Body of pancreas (tissue), 4 donors: ENCODE measurements at places on chromosomes 16 and 17.

DNA sequence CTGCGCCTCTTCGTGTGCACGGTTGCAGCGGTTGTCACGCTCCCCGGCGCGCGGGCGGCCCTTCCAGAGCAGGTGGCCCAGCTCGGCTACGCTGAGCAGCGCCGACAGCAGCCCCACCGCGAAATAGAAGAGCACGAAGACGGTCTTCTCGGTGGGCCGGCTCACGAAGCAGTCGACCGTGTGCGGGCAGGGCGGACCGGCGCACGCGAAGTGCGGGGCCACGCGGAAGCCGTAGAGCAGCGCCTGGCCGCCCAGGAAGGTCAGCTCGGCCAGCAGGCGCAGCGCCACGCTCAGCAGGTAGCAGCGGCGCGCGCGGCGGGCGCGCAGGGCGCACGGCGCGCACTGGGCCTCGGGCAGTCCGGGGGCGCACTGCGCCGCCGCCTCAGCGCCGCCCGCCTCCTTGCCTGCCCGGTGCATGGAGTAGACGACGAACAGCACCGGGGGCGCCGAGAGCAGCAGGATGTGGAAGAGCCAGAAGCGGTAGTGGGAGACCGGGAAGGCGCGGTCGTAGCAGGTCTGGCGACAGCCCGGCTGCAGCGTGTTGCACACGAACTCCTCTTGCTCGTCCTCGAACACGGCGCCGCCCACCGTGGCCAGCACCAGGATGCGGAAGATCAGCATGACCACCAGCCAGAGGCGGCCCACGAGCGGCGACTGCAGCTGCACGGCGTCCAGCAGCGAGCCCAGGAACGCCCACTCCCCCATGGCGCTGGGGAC, 1.3 kb downstream of the GJD3 start:
- DNase-seq, result no peak

- DNase-seq, result no peak
Observed at GRCh38 chr17:81550285-81550684, 1.9 kb downstream of the FAAP100 start.

- DNase-seq, result no peak
Observed at GRCh38 chr16:23786964-23787561, 32.2 kb downstream of the CHP2 start.

- DNase-seq, result no peak
Observed at GRCh38 chr16:27820646-27821345, 242.7 kb downstream of the GSG1L start.

- DNase-seq, result peak; percentile 85
Observed at GRCh38 chr17:19338031-19338990, 24.2 kb downstream of the B9D1 start.

GRCh38 chr17:5226940-5227878, 7.5 kb downstream of the SCIMP start:
- DNase-seq, result no peak

- DNase-seq, result peak; percentile 24
Observed at GRCh38 chr16:84308120-84308519, 13.4 kb downstream of the WFDC1 start.

DNA sequence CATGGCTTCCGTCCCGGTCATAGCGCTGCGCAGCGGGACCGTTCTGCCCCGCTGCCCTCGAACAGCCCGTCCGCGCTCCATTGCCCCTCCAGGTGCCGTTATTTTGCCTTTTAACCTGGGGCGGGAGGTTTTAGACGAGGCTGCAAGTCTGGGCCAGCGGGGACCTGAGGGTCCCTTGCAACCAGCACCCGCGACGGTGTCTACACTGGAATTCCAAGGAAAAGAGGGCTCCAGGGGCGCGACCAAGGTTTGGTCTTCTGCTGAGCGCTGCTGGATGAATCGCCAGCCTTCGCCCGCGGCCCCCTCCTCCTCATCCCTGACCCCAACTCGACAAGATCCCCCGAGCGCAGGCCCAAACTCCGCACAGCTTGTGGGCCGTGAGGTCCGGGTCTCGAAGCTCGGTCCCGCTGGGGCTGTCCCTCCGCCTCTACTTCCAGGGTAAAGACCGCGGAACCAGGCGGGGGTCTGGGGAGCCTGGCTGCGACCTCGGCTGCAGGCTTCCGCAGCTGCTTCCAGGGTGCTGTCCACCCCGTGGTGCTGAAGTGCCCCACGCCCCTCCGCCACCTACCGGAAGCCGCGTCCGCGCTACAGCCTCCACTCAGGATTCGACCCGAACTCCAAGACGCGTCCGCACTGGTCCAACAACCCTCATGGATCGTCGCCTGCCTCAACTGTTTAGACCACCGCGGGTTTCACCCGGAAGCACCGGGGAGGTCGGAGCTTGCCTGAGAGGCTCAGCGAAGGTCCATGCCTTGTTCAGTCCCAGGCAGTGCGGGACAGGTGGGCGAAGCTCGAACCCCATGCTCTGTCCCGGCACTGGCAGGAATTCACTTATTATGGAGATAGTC, 10.1 kb upstream of the CA4 start:
- peak; percentile 75 for DNase-seq

GRCh38 chr16:58510097-58510775, 5.1 kb upstream of the SETD6 start:
- DNase-seq, result no peak

GRCh38 chr17:82871056-82871775, 31.4 kb upstream of the ZNF750 start:
- DNase-seq, result no peak

GRCh38 chr17:37764383-37764782, 19.5 kb upstream of the HNF1B start:
- DNase-seq, result no peak

DNA sequence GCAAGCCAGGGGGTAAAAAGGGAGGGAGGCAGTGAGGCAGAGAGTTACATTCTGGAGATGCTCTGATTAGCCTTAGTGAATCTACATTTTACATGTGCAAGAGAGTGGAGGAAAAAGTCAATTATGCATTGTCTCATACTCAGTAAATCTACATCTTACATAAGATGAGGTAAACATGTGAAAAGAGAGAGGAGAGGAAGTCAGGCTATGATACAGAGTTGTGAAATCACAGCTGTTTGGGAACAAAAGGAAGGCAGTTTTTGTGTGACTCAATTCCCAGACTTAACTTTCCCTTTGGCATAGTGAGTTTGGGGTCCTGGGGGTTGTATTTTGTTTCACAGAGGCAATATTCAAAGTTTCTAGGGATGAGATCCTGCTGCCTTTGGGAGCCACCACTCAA, 67.8 kb downstream of the GP2 start:
- DNase-seq, result no peak

DNA sequence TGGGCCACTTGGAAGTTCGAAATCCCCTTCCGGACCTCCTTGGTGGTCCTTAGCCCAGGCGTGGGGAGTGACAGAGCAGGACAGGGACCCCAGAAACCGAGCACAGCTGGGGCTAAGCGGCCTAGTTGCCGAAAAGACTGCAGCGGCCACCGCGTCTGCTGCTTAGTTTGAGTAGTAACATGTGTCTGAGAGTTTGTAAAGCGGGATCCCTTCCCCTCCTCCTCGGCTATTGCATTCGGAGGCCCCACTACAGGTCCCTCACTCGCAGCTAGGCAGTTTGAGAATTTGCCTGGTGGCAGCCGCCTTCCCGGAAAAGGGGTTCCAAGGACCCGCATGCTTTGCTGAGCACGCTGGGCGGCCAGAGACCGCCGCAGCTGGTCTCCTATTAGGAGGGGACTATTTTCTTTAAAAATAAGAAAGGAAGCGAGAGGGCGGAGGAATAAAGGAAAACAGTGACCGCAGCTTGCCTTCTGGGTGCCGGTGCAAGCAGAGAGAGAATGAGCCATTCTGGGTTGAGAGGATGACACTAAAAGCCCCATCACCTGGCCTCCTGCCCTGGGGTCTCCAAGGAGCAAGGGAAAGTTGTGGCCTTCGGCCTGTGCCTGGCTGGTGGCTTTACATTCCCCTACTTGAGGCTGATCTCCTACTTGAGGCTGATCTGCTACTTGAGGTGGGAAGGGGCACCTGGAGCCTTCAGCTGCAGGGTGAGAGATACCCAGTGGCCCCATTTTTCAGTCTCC, 1.1 kb upstream of the HOXB5 start:
- DNase-seq, result no peak

DNA sequence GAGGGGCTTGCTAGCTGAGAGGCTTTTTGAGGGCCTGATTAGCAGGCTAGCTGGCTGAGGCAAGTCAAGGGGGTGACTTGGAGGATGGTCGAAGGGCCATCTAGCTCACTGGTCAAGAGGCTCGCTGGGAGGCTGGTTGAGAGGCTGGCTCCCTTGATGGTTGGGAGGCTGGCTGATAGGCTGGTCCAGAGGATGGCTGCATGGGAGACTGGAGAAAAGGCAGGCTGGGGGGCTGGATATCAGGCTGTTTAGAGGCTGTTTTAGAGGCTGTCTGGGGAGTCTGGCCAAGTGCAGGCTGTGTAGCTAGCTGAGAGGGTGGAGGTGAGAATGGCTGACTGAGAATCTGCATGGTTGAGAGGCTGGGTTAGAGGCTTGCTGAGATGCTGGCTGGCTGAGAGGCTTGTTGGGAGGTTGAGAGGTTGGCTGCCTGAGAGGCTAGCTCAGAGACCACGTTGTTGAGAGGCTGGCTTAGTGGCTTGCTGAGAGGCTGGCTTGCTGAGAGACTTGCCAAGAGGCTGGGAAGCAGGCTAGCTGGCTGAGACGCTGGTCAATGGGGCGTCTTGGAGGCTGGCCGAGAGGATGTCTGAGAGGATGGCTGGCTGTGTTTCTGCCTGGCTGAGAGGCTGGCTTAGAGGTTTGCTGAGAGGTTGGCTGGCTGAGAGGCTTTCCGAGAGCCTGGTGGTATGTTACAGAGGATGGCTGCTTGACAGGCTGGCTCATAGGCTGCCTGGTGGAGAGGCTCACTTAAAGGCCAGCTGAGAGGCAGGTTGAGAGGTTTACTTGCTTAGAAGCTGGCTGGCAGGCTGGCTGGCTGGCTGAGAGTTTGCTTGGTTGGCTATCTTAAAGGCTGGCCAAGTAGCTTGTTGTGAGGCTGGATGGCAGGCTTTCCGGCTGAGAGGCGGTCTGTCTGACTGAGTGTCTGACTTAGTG, 36.6 kb upstream of the ACSM2B start:
- peak; percentile 77 for DNase-seq

DNA sequence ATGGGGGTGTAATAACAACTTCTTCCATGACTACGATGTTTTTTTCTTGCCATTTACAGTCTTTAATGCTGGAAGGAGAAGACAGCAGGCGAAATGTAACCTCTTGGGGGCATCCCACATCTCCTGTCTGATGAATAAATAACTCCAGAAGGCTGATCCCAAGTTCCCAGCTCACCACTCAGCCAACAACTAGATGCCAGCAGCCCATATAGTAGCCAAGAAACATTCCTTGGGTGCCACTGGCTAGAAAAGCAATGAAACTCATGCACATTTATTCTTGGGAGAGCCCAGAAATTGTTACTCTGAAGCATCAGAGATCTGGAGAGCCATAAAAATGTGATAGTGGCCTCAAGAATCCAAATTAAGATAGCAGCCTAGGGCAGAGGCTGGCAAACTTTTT, 22.7 kb upstream of the TMEM101 start:
- DNase-seq, result no peak

DNA sequence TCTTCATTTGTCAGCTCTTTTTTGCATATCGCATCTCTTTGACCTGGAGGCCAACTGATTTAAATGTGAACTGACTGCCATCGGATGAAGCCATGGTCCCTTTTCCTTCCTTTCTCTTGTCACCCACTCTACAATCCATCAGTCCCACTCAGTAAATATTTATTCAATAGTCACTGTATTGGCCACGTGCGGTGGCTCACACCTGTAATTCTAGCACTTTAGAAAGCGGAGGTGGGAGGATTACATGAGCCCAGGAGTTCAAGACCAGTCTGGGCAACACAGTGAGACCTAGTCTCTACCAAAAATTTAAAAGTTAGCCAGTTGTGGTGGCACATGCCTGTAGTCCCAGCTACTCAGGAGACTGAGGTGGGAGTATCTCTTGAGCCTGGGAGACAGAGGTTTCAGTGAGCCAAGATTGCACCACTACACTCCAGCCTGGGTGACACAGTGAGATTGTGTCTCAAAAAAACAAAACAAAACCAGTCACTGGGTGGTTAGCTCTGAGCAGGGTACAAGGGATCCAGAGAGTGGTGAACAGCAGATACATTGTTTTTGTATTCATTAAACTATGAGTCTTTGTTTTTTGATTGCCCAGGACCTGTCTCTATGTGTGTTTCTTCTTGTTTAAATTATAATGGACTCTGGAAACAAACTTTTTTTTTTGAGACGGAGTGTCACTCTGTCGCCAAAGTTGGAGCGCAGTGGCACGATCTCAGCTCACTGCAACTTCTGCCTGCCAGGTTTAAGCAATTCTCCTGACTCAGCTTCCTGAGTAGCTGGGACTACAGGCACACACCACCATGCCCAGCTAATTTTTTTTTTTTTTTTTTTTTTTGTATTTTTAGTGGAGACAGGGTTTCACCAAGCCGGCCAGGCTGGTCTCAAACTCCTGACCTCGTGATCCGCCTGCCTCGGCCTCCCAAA, 6.9 kb downstream of the PHAF1 start:
- DNase-seq, result no peak

GRCh38 chr16:29943846-29944799, 17.8 kb upstream of the TMEM219 start:
- DNase-seq, result peak; percentile 44

DNA sequence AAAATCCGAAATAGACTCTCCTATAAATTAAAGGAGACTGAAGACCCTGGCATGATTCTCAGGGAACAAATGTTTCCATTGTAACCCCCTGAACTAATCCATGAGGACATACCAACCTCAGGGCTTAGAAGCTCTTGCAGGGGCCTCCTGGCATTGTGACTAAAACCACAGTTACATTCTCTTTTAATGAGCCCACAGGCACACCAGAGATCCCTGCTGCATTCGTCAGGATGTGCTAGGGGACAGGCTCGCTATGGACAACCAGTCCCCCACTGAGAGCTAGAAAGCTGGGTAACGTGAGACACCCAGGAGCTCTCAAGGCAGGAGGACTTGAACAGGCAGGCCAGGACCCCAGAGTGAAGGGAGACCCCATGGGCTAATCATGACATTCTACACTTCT, 140.6 kb upstream of the TNRC6C start:
- DNase-seq, result no peak
